Activated T-helper 2 cell treated with anti-CD3 and anti-CD28 coated beads, Interferon-gamma antibody, Interleukin-2, Interleukin-4, amounts not matched to agents 10 μg/mL and 5 μg/mL and 100 μg/mL, durations not matched to agents 14 hours and 24 hours and 36 hours (primary cell): ENCODE measurements at places on chromosomes 3 and 15. TPM values are rescaled to one million over a fixed set of nuclear protein-coding genes. Genes with fewer than 3 reads are reported as not detected.
A peak's percentile ranks its signal among the peaks of the same experiment; 100 is the strongest.

The TGM4 gene
- total RNA-seq: not detected in 2 replicates

- H3K27ac ChIP-seq: no peak overlapping the region
- peaks cover 8% of the 10 kb centered on the region for H3K4me1 ChIP-seq
- DNase-seq: no peak
- no peaks in the 10 kb centered on the region for H3K27me3 ChIP-seq
- H3K4me3 ChIP-seq: no peak overlapping the region
Measured at GRCh38 chr3:157109267-157110141, 50.4 kb downstream of the CCNL1 start.

The ADCY5 gene
- total RNA-seq: not detected in 2 replicates

GRCh38 chr3:72930754-72931153, 42.9 kb downstream of the GXYLT2 start:
- no peak overlapping the region for H3K27ac ChIP-seq
- H3K4me1 ChIP-seq: no peaks in the 10 kb centered on the region
- DNase-seq: no peak
- peaks cover 24% of the 10 kb centered on the region for H3K27me3 ChIP-seq

The FOXL2NB gene
- total RNA-seq: not detected in 2 replicates

- no peak for DNase-seq
- no peaks in the 10 kb centered on the region for H3K27me3 ChIP-seq
- H3K27ac ChIP-seq: peak overlapping the region; percentile 88
- H3K36me3 ChIP-seq: peaks cover 77% of the 10 kb centered on the region
- peaks cover 64% of the 10 kb centered on the region for H3K4me1 ChIP-seq
- H3K4me3 ChIP-seq: no peak overlapping the region
Measured at GRCh38 chr3:105747060-105747541, 121.7 kb downstream of the CBLB start.

DNA sequence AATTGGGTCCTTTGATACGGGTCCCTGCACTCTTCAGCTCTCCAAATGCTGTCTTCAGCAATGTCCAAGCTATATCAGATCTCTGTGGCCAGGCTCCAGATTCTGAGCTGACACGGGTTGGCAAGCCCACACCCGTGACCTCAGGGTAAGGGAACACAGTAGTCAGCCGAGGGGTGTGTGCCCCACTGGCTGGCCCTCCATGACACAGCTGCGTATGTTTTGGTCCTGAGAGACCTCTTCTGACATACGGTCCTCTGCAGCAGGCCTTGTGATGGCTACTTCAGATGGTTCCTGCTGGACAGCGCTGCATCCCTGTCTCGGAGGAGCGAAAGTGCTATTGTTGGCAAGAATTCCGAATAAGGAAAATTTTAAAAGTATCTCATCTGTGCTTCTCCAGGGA, 85.2 kb upstream of the ADAMTS17 start:
- H3K27me3 ChIP-seq: no peaks in the 10 kb centered on the region
- no peaks in the 10 kb centered on the region for H3K4me1 ChIP-seq
- H3K36me3 ChIP-seq: no peaks in the 10 kb centered on the region
- H3K27ac ChIP-seq: no peak overlapping the region
- DNase-seq: no peak

DNA sequence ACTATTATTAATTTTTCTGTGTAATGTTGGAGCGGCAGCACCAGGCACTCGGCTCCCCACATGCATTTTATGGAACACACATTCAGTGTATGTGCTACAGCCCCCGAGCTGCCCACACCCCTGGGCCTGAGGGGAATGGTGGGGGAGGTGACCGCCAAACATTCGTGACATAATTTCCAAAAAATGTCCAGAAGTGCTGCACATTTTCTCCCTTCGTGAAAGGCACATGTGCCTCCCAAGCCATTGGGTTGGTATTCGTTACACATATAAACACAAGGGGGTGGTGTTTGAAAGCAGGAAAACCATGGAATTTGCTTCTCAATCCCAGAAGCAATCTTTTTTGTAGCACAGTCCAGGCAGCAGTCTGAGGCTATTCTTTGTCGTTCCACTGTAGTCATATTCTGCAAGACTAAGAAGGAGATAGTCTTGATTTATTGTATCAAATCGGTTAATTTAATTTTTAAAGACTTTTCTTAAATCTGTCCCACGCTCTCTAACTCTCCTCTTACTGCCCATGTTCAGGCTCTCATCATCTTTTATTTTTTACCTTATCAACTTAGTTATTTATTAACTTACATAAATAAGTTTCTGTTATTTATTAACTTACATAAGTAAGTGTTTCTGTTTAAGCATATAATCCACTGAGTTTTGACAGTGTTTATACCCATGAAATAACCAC, 39.2 kb upstream of the POLR2M start:
- no peak for DNase-seq
- peaks cover 34% of the 10 kb centered on the region for H3K27me3 ChIP-seq
- no peaks in the 10 kb centered on the region for H3K36me3 ChIP-seq
- no peak overlapping the region for H3K27ac ChIP-seq
- no peaks in the 10 kb centered on the region for H3K4me1 ChIP-seq
- no peak overlapping the region for H3K4me3 ChIP-seq

GRCh38 chr3:12868039-12869034, 27.0 kb upstream of the RPL32 start:
- H3K4me1 ChIP-seq: peaks cover 13% of the 10 kb centered on the region
- H3K4me3 ChIP-seq: peak overlapping the region; percentile 75
- H3K27me3 ChIP-seq: peaks cover 14% of the 10 kb centered on the region
- H3K36me3 ChIP-seq: no peaks in the 10 kb centered on the region

GRCh38 chr3:17052363-17052762, 167.6 kb downstream of the PLCL2 start:
- H3K4me3 ChIP-seq: no peak overlapping the region
- DNase-seq: no peak
- H3K27me3 ChIP-seq: no peaks in the 10 kb centered on the region
- no peak overlapping the region for H3K27ac ChIP-seq

GRCh38 chr3:110165370-110165743, 828.0 kb upstream of the DPPA4 start:
- peaks cover 2% of the 10 kb centered on the region for H3K4me1 ChIP-seq
- no peaks in the 10 kb centered on the region for H3K27me3 ChIP-seq
- DNase-seq: no peak
- H3K36me3 ChIP-seq: no peaks in the 10 kb centered on the region
- no peak overlapping the region for H3K27ac ChIP-seq
- H3K4me3 ChIP-seq: no peak overlapping the region

DNA sequence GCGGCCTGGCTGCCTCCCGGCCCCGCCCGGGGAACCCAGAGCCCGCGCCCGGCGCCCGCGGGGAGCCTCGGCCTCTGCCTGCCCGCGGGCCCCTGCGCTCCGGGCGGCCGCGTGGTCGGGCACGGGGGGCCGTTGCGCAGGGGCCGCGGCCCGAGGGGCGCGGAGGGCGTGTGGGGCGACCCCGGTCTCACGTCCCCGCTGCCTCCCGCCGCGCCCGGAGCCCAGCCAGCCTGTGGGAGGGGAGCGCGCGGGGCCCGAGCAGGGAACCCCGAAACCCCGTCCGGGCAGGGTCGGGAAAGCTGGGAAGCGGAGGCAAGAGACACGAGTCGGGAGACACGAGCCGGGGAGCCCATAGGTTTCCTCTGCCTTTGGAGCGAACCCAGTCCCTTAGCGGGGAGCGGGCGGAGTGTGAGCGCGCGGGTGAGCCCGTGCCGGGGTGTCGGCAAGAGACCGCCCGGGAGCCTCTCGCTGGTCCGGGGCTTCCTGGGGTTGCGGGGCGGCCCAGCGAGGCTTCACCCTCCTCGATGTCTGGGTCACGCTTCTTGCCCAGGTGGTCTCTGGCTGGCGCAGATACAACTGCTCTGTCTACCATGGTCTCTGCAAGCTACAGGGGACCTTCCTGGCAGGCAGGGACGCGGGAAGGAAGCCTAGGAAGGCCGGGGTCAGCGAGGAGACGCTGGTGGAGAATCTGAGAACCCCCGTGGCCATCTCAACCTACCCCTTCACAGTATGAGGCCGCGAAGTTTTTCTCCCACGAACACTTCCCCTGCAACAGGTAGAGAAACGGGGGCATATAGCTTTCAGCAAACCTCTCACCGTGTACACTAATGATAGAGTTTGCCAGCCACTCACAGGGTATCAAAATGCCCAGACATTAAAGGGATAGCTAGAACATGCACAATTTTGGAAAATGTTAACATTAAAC, 586 bp downstream of the LRRK1 start:
- H3K27ac ChIP-seq: no peak overlapping the region
- H3K27me3 ChIP-seq: peaks cover 62% of the 10 kb centered on the region
- H3K4me1 ChIP-seq: peaks cover 17% of the 10 kb centered on the region
- no peak for DNase-seq
- H3K4me3 ChIP-seq: peak overlapping the region; percentile 50

The VPS13C gene
- total RNA-seq: 53.3 and 57.4 TPM in 2 replicates
